Cerebellar nuclear complex (tissue), 1 donor: ENCODE measurements at places on chromosomes 2 and 18.
A peak's percentile ranks its signal among the peaks of the same experiment; 100 is the strongest.

GRCh38 chr2:96396602-96397001, 61.0 kb downstream of the NCAPH start:
- no peak for DNase-seq

DNA sequence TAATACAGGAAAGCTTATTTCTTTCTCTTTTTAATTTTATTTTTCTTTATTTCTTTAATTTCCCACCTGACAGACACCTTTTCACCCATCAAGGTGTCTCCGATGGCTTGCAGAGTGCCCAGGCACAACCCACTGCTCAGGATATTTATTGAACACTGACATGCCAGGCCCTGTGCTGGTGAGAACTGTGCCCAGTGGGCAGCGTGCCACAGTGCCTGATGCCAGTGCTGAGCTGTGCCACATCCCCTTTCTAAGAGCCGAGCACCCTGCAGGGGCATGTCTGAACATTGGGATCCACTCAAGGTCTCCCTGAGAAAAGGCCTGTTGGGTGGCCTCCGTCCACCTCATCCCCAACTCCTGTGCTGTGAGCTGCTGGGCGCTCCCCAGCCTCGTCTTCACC, 158.6 kb upstream of the RAB6C start:
- no peak for DNase-seq

- no peak for DNase-seq
Observed at GRCh38 chr2:17327649-17328048, 190.6 kb downstream of the RAD51AP2 start.

DNA sequence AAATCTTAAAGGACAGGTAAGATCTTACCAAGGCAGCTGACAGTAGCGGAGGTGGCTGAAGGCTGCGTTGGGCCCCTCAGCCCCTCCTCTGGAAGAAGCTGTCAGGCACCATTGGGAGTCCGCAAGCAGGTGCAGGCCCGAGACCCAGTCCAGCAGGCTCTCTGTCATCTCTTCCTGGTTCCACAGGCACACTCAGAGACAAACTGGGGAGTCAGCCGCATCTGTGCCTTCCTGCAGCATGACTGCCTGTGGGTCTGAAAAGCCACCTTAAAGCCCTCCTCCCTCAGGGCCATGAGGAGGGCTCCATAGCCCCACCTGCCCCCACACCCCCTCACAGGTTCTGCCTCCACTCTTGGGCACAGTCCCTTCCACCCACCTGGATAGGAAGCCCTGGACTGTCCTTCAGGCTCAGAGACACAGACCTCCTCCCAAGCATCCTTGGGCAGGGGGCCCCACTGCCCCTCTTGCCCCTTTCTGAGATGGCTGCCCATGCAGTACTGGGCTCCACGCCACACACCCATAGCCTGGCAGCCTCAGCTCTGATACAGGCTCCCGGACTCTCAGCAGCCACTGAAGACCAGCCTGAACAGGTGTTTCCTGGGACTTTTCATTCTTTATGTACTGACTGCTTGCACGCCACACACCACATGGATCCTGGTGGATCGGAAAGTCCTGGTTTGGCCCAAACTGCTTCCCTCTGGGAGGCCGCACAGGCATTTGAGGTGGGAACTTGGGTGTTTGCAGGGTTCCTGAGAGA, 239.8 kb downstream of the SEPTIN10 start:
- DNase-seq = no peak

- DNase-seq = no peak
Observed at GRCh38 chr2:147989809-147990403, 30.6 kb downstream of the ORC4 start.

DNA sequence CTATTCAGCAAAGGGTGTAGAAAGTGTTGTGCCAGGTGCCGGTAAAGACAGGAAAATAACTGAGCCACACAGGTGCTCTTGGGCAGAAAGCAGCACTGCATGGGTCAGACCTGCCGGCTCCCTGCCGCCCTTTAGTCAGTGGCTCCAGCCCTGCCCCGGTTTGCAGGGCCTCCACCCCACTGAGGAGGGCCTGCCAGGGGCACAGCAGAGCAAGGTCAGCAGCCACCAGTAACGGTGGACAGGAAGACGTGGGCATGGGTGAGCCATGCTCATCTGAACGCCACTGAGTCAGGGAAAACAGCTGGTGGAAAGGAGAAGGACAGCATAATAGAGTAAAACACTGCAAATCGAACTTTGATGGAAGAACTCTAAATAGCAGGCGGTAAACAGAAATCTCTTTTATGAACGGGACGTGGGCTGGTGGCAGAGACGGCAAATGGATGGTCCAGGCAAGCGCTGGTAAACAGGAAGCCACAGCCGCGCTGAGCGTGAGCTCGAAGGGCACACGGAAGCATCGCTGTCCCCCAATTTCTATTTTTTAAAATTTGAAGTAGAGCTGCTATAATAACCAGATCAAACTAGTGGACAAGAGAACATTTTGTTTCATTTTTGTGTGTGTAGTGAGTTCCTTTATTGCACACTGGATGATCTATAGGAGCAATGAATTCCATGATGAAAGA, 141.8 kb upstream of the ALKAL2 start:
- no peak for DNase-seq

GRCh38 chr2:180406687-180407086, 399.6 kb upstream of the CWC22 start:
- no peak for DNase-seq

- no peak for DNase-seq
Observed at GRCh38 chr2:226220511-226220910, 579.1 kb downstream of the IRS1 start.

DNA sequence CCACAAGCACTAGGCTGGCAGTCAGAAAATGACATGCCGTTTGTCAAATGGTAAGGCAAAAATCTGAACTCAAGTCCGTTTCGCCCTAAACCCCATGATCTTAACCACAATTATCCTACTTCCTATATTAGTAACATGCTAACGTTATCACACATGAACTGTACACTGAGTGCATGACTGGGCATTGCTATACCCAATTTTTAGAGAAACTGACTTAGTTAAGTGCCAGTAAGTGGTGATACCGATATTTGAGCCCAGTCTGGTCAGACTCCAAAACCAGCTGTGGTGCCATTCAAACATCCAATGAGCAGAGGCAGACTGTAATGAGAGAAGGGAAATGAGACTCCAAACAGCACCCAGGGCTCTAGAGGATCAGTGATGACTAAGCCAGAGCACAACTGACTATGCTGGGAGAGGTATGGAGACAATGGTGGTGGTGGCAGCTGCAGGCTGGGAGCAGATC, 311.7 kb upstream of the PKDCC start:
- no peak for DNase-seq

GRCh38 chr2:88697370-88698026, 6.0 kb downstream of the RPIA start:
- no peak for DNase-seq

GRCh38 chr2:238761868-238762267, 86.0 kb upstream of the TWIST2 start:
- no peak for DNase-seq

- DNase-seq = no peak
Observed at GRCh38 chr2:219851169-219851568, 223.7 kb downstream of the SLC4A3 start.

DNA sequence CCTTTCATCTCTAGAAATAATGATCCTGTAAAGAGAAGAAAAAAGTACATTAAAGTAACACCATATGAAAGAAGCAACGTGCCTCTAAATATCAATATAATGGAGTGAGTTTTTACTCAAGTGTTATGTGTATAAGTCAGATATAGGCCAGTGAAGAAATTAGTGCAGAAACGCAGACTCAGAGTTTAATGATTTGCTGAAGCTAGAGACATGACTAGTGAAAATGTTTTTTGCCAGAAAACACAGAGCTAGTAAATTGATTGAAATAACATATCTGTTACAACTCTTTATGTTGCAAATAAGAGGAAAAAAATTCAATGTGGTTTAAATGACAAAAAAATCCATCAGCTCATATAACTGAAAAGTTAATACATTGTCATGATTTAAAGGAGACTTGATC, 217.2 kb upstream of the NXPH2 start:
- no peak for DNase-seq

GRCh38 chr2:241675885-241676284, 10.7 kb downstream of the DTYMK start:
- no peak for DNase-seq

- DNase-seq = no peak
Observed at GRCh38 chr18:74472312-74472711, 15.2 kb upstream of the DIPK1C start.

- DNase-seq = no peak
Observed at GRCh38 chr18:42289526-42289925, 334.5 kb downstream of the PIK3C3 start.

- DNase-seq = no peak
Observed at GRCh38 chr2:50765146-50765545, 266.8 kb downstream of the NRXN1 start.

- peak; percentile 89 for DNase-seq
Observed at GRCh38 chr2:28894470-28895188, at the start of gene WDR43. TSS of gene WDR43 (plus strand) at chr2:28894667. CDS start at chr2:28894699, 32 bp downstream.

GRCh38 chr2:106859498-106859897, 26.5 kb downstream of the ST6GAL2 start:
- DNase-seq = no peak

DNA sequence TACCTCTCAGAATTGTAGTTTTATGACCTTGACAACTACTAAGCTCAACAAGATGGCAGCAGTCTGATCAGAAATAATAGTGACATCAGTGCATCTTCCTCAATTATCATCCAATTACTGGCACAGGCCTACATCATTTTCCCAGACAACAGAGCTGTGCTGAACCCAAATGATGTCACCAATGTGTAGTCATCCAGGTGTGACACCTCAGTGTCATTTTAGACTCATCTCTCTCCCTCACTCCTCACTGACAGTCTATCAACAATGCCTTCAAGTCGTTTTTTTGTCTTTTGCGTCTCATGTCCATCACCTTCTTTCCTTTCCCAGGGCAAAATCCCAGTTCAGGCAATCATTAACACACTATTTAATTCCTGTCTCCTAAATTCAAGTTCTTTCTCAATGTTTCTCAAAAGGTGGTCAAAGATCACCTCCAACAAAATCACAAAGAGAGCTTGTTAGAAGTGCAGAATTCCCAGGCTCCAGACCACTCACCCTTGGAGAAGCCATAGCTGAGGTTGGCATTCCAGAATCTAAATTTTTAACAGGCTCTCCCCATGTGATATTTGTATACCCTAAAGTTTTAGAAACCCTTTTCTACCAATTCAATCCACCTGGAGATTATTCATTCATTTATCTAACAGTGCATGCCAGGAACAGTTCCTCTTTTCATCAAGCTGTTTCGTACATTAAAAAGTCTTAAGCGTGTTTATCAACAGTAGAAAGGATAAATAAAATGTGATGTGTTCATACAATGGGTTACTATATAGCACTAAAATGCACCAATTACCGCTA, 125.3 kb upstream of the KLF7 start:
- DNase-seq = no peak

GRCh38 chr2:178315488-178315948, 121.2 kb downstream of the OSBPL6 start:
- no peak for DNase-seq

- DNase-seq = no peak
Observed at GRCh38 chr18:61333746-61334490, 688 bp downstream of the CDH20 start.

GRCh38 chr2:184814421-184814820, 216.1 kb downstream of the ZNF804A start:
- DNase-seq = no peak

DNA sequence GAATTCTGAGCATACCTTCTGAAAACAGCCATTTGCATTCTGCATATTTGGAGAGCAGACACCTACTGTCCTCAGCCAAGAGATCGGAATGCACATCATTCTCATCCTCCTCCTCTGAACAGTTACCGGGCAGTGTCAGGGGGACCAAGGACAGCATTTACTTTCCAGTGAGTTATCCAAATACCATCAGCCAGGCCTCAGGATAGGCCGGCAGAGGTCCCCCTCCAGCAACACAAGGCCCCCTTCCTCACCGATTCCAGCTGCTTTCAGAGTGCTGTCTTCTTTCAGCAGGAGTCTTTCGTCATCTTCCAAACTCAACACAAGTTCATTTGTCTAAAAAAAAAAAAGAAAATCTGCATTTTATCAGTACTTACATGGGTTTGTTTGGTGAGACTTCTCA, 55.3 kb downstream of the C2orf76 start:
- DNase-seq = no peak

- no peak for DNase-seq
Observed at GRCh38 chr2:227031379-227031778, 132.6 kb downstream of the COL4A4 start.

GRCh38 chr2:70941701-70942100, 6.0 kb downstream of the ATP6V1B1 start:
- DNase-seq = no peak

DNA sequence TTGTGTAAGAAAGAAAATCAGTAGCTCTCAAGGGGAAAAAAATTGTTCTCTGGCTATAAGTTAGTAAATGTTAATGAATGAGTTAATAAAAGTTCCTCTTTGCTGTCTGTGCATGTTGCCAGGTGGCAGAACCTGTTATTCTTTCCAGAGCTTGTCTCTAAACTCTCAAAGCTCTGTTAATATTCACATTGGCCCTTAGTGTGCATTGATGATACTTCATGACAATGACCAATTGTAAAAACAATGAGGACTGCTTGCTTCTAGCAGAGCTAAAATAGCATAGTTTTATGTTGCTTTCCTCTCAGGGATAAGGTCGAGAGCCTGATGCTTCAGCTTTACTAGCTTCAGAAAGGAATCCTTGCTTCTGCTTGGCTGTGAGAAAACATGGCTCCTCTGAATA, 91.5 kb downstream of the RAD51AP2 start:
- DNase-seq = no peak

- DNase-seq = no peak
Observed at GRCh38 chr2:164722616-164723338, 101.5 kb upstream of the GRB14 start.

DNA sequence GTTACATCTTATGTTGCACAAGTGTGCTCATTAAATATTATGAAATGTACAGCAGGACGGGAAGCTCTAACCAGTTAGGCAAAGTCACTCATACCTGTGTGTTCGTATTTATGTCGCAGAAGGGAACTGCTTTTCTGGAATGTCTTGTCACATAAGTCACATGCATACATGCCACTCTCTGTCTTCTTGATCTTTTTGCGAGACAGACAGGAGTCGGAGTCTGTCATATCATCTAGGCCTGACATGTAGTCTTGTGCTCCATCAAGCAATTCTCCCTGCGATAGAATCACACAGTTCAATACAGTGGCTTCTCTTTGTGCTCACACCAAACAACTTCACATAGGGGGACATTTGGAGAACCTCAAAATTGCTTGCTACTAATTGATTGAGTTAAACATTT, 123.6 kb downstream of the ZEB2 start:
- DNase-seq = no peak

GRCh38 chr2:154720651-154721050, 22.2 kb downstream of the KCNJ3 start:
- DNase-seq = no peak

DNA sequence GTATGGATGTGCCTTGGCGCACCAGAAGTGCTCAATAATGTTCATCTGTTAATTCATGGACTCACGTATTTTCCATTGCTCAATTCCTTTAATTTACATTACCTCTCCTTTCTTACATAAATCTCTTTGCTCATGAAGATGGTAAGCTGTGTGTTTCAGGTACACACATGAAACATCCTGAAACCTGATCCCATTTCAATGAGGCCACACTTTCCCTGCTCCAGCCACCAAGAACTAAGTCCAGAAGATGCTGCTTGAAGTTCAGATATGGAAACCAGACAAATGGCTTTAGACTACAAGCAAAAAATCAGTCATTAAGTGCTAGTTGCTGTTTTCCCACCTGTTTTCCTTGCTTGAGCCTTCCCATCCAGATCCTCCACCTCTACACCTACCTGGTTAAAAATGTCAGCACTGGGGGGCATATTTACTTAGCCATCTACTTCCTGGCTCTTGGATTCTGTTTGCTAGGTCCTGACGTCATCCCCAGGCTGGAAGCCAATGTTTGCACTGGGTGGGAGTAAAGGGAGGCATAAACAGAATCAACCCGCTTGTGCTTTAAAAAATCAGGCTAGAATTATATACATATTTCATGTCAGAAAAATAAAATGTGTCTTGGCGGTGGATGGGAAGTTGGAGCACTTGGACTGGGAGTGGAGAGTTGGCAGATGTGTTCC, 309.7 kb downstream of the OSR1 start:
- no peak for DNase-seq
